Stimulated activated CD8-positive, alpha-beta memory T cell treated with anti-CD3 and anti-CD28 coated beads, Interleukin-4, amount 100 ng/mL, for 1 hour (primary cell): ENCODE measurements at places on chromosomes 1 and 21.

DNA sequence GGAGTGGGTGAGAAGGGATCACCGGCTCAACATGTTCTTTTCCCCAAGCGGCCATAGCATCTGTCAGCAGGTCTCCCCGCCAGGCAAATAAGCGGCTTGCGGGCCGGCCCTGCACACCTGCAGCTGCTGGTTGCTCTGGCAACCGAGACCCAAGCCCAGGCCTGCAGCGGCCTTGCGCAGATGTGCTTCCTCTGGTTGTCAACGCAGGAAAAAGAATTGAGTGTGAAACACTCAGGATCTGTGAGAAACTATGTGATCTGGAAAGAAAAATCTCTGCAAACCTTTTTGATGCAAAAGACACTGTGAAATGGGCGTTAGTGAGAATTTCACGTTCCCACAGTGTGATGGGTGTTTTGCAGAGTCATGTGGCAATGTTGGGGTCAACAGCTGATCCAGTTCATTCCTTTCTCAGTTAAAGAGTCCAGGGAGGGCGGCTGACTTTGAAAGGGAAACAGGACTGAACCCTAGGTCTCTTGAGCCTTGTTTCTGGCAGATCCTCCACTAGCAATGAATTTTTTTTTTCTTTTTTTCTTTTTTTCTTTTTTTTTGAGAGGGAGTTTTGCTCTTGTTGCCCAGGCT lies 28.4 kb downstream of the TOMM20 start:
- no peak for DNase-seq

- DNase-seq = no peak
Measured at GRCh38 chr1:53326598-53327181, 1.2 kb downstream of the LRP8 start.

- DNase-seq = no peak
Measured at GRCh38 chr1:145757420-145757819, 38.1 kb downstream of the CD160 start.

- DNase-seq = no peak
Measured at GRCh38 chr1:239617731-239618130, 231.4 kb downstream of the CHRM3 start.

GRCh38 chr1:109760581-109761226 lies 3.0 kb downstream of the EPS8L3 start:
- no peak for DNase-seq

DNA sequence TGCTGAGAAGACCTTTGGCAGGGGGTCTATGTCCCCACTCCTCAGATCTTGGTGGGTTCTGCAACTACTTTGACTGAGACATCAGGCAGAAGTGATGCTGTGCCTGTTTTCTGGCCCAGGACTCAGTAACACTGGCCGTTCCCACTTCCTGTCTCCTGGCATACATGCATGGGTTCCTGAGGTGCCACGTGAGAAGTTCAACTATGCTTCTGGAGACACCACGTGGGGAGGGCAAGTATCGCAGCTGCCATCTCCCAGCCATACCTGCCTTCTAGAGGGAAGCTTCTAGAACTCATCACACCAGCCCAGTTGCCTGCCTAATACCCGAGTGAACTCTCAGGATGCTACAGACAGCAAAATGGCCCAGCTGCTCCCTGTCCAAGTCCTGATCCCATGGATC lies 65.8 kb downstream of the TRABD2B start:
- no peak for DNase-seq

DNA sequence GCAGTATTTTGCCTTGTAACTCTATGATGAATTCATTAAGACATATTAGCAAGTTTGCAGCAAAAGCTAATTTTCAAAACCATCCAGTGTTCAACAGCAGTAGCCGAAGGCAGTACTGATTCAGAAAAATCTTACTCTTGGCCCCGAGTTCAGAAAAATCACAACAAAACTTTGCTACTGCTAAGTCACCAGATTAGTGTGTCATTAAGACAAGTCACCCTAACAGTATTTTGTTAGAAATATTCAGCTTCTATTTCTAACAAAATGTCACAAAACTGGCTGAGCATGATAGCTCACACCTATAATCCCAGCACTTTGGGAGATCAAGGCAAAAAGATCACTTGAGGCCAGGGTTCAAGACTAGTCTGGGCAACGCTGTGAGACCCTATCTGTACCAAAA lies 8.2 kb downstream of the GTF2B start:
- DNase-seq = no peak

DNA sequence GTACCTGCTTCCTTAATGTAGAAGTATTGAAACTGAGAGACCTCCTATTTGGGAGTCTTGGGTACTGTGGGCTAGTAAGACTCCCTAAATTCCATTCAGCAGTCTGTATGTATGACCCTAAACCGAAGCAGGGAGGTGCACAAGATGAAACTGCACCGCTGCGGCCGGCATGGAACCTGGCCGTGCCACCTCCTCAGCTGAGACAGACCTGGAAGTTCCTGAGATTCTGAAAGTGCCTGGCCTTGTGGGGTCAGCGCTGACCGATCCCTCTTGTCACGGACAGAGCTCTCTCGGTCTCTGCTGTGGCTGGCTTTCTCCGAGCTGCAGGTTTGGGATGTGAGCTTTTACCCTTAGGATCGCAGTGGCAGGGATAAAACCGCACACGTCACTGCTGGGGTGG lies 27.0 kb downstream of the PCNT start:
- no peak for DNase-seq

GRCh38 chr1:69728206-69728605 lies 160.5 kb downstream of the LRRC7 start:
- DNase-seq = no peak

- no peak for DNase-seq
Measured at GRCh38 chr1:185409763-185410528, 92.9 kb upstream of the IVNS1ABP start.

GRCh38 chr1:14661222-14661621 lies 62.7 kb downstream of the KAZN start:
- DNase-seq = no peak

DNA sequence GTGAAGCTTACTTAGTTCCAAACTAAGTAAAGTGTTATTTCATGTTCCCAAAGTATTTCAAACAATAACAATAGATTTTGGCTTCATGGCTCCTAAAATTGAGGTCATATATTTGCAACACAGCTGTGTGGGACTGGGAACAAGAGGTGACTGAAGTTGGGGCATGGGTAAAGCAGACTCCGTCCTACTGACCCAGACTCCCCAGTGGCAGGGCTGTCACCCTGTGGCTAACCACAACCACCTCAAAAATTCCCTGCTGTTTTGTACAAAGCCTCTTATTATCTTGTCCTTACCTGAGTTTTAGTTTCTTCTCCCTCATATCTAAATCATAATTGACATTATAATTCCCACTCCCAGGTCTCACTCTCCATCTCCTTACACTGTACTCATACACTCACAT lies 117.6 kb downstream of the PTGER3 start:
- no peak for DNase-seq

- no peak for DNase-seq
Measured at GRCh38 chr1:211737115-211738035, 62.0 kb upstream of the NEK2 start.

DNA sequence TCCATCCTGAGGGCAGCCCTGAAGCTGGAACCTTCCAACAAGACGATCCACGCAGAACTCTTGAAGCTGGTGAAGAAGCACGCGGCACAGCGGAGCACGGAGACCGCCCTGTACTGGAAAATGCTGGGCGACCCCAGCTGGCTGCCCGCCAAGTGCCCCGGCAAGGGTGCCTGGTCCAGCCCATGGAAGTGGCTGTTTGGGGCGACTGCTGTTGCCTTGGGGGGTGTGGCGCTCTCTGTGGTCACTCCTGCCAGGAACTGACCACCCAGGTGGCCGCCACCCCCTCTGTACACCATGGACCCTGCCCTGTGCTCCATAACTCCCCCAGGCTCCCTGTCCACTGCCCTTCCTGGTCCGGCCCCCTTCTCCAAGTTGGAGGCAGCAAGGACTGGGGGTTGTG lies 90.8 kb downstream of the PPP1R12B start:
- DNase-seq = no peak

- DNase-seq = no peak
Measured at GRCh38 chr21:32422064-32422463, 9.6 kb downstream of the EVA1C start.
